ENCODE measurements at places on chromosomes 3 and 15.

GRCh38 chr3:117553461-117553860 is 843.9 kb downstream of the TUSC7 start:
- no peak for DNase-seq

- DNase-seq: no peak
Observed at GRCh38 chr3:194218646-194219453, 82.9 kb downstream of the HES1 start.

GRCh38 chr3:121621491-121621890 is 28.3 kb downstream of the FBXO40 start:
- no peak for DNase-seq

DNA sequence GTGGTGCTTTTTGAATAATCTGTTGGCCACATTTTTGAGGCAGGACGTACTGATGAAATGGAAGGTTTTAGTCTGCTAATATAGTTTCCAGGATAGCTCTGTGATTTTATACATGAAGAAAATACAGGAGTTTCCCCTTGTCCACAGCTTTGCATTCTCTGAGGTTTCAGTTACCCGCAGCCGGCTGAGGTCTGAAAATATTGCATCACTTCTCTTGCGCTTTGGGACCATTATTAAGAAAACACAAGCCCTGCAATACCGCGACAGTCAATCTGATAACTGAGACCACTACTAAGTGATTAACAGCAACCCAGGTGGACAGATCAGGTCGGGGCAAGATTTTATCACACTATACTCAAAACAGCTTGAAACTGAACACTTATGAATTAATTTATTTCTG is 33.0 kb downstream of the BLM start:
- no peak for DNase-seq

DNA sequence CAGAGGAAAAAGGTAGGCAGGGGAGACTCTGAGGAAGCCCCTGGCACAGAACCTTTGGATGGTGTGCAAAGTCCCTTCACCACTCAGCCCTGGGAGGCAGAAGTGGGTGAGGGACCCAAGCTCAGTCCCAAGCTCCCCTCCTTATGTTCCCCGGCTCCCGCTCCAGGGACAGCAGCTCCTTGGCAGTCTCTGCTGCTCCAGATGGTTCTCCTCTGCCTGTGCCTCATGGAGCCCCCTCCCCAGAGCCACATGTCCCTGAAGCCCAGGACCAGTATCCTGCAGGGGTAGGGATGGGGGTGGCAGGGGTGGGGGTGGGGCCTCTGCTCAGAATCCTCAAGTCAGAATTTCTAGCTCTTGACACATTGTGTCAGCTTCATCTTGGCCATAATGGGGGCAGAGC is 8.0 kb upstream of the CAMKV start:
- DNase-seq: no peak

- DNase-seq: no peak
Observed at GRCh38 chr3:189298469-189299375, 127.0 kb downstream of the TPRG1 start.

GRCh38 chr3:12388185-12388584 is 96.1 kb upstream of the TSEN2 start:
- no peak for DNase-seq

Measured in cerebellar cortex (tissue), 1 donor.